ENCODE measurements at places on chromosomes 16 and 17.

- DNase-seq: no peak
Measured at GRCh38 chr17:72234985-72235384, 114.2 kb downstream of the SOX9 start.

DNA sequence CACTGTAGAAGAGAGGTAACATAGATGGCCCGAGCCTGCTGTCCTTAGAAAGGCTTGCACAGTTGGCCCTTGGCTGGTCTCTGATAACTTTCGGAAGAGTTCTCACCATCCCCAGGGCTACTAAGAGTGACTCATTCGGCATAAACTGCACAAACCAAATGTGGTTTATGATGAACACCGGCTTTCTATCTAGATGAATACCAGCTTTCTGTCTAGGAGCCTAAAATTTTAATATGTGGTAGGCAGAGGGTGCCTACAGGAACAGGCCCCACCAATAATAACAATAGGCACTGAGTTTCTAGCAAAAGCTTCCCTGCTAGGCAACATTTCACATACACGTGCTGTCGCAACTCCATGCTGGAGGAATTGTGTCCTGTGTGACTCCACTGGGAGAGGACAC, 15.4 kb downstream of the CNOT1 start:
- DNase-seq: peak; percentile 41

DNA sequence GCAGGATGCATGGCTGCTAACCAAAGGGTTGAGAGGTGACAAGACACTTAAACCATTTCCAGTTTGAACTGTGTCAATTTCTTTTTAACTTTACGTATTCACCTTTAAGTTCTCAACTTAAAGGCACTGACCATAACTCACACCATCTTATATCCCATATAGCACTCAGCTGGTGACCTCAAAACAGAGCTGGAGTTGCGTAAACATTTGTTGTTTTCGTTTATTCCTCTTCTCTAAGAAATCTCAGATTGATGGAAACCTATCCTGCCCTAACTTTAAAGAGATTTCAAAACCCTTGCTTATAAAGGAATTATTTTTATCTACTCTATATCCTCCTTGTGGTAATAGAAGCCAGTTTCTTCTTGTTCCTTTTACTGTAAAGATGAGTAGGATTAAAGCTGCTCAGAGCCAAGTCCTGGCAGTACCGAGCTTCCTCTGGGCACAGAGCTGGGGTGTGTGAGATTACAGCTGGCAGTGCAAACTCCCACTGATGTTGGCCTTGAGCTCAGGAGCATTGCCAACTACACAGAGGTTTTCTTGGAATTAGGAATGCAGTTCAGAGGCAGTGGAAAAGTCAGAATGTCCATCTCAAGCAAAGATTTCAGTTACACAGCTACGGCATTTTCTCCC, 1.3 kb downstream of the KCTD2 start:
- DNase-seq: no peak

- no peak for DNase-seq
Measured at GRCh38 chr17:66464921-66465320, 162.5 kb downstream of the PRKCA start.

DNA sequence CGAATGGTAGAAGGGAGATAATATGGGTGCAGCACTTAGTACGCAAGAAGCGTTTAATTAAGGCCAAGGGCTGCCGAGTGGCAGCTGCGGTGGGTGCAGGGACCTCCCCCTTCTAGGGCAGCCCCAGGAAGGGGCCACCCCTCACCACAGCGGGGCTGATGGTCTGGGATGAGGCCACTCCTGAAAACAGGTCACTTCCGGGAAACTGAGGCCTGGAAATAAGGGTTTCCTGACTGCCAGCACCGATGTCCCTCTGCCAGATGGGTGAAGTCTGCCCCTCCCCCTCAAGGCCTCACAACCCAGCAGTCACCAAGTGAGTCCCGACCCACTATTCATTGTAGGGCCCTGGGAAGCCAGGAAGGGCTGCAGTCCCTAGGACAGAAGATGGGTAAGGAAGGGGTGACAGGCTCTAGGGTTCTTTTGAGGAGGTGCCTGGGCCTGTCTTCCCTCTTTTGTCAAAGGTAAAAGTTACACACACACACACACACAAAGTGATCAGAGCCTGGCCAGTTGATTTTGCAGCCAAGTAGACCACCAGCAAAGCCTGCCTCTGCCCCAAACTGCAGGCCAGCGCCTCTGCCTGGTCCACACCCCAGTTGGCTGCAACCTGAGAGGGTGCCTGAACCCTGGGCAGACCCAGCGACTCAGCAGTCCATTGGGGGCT, 12.5 kb downstream of the SREBF1 start:
- no peak for DNase-seq

DNA sequence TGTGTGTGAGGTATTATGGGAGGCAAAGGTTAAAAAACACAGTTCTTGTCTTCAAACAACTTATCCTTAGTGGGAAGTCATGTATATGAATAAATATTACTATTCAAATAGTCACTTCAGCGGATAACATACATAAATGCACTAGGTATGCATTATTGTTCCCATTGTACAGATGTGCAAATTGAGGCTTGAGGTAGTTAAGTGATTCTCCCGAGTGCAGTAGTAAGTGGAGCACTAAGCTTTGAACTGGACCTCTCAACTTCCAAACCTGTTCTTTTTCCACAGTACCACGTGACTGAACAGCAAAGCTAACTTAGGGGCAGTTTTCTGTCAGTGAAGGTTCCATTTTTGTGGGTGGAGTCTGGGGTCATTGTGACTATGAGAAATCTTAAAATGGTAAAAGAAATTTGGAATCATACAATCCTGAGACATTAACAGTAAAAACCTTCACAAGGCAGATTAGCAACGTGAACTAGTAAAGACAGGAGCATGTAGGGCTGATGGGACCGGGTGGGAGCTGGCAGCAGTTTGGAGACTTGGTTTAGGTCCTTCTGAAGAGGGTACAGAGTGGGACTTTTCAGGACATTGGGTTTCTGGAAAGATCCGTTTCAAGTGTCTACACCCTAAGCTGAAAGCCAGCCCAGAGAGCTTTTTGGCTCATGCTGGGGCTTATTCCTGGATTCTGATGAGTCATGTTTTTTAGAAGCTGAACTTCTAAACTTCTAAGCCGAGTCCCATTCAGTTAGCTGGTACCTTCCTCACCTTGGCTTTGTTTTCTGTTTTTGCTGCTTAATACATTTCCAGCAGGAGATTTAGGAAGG, 204.9 kb downstream of the PRKCA start:
- DNase-seq: peak; percentile 50

- DNase-seq: no peak
Measured at GRCh38 chr16:82067042-82067803, 32.2 kb downstream of the HSD17B2 start.

GRCh38 chr17:61017317-61018006, 339.8 kb downstream of the BCAS3 start:
- no peak for DNase-seq

Measured in activated CD4-positive, alpha-beta T cell treated with anti-CD3 and anti-CD28 coated beads, Interleukin-2, Interleukin-6, amounts not matched to agents 100 ng/mL and 50 ng/mL, durations not matched to agents 16 hours and 8 hours (primary cell).